Mesothelial cell of epicardium (in vitro differentiated cells): ENCODE measurements at places on chromosomes 5 and 9. TPM values are rescaled to one million over a fixed set of nuclear protein-coding genes. Genes with fewer than 3 reads are reported as not detected.

DNA sequence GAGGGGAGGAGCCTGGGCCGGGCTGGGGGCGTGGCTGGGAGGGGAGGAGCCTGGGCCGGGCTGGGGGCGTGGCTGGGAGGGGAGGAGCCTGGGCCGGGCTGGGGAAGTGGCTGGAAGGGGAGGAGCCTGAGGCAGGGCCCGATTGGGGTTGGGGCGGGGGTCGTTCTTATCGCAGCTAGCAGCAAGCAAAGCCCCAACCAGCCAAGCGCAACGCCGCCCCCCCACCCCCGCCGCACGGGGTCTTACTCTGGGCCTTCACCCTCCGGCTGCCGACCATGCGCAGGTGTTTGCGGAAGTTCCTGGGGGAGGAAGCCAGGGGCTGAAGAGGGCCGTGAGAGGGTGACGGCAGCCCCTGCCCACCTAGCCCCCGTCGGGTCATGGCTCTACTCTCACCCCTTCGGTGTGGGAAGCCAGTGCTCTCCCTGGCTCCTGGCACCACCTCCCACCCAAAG, 5.0 kb downstream of the NSMF start:
- H3K27me3 ChIP-seq, result no peaks in the 10 kb centered on the region
- DNase-seq, result peak; percentile 43
- peak overlapping the region; percentile 75 for H3K27ac ChIP-seq
- H3K36me3 ChIP-seq, result peaks cover 3% of the 10 kb centered on the region

DNA sequence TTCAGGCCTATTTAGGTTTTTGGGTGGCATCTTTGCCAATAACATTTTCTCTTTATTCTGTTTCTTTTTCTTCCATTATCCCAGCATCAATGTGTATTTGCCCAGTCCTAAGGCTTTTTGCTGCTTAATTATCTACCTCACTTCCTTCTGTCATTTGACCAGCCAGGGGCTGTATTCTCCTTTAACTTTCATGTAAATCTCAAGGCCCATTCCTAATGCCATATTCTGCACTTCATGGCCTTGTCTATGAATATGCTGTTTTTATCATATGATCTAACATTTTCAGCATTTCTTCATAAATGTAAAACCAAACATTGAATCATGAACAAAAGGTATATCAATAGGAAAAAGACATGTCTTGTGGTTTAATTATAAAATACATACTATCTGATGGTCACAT, 108.7 kb downstream of the SSBP2 start:
- H3K4me1 ChIP-seq, result peaks cover 18% of the 10 kb centered on the region
- no peaks in the 10 kb centered on the region for H3K27me3 ChIP-seq
- no peak for DNase-seq
- H3K4me3 ChIP-seq, result no peak overlapping the region

The HTR4 gene
- total RNA-seq, result 0.27 to 0.41 TPM (median 0.33 TPM) in 3 replicates

DNA sequence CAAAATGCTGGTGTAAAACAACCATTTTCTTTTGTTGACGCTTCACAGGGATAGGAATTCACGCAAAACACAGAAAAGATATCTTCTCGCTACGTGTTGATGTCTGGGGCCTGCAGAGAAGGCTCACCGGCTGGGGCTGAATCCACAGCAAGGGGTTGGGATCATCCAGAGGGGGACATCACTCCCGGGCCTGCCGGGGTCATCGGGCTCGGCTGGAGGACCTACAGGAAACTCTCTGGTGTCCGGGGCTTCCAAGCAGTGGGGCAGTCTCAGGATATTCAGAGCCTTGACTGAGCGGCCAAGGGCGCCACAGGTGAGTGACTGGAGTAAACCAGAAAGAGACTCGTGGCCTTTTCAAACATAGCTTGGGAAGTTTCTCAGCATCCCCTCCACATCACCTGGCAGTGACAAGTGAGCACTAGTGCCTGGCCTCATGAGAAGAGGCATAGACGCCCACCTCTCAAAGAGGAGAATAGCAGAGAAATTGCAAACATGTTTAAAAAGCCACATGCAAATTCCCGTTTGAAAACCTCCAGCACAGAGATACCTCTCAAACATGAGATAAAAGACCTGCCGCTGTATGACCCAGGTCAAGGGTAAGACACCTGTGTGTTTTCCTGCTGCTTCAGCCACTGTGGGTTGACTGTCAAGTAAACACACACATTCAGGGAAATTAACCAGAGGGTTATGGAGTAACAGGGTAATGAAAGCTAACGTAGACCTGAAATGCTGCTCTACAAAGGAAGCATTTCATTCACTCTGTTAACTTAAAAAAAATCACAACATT, 50.8 kb upstream of the SIMC1 start:
- no peaks in the 10 kb centered on the region for H3K36me3 ChIP-seq
- no peak overlapping the region for H3K27ac ChIP-seq

The FGFR4 gene
- total RNA-seq, result 4.7 to 8.0 TPM (median 5.9 TPM) in 3 replicates

GRCh38 chr9:35952526-35953191, 5.3 kb downstream of the OR2S2 start:
- peaks cover 11% of the 10 kb centered on the region for H3K4me1 ChIP-seq
- peaks cover 40% of the 10 kb centered on the region for H3K27me3 ChIP-seq
- DNase-seq, result no peak
- no peak overlapping the region for H3K4me3 ChIP-seq

DNA sequence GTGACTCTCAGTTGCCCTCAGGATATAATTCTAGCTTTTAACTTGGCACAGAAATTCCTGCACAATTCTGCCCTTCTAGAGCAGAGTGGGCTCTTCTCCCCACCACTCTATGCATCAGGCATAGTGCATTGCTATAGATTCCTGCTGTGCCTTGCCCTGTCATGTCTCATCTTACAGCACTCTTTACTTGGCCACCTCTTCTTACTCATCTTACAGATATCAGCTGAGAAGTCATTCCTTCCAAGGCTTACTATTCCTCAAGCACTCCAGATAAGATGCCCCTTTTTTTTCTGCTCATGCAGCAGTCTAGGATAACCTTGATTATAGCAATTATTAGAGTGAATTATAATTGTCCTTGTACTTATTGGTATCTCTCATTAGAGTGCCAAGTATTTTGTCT, 5.6 kb downstream of the FAM221B start:
- no peak overlapping the region for H3K27ac ChIP-seq
- peaks cover 2% of the 10 kb centered on the region for H3K4me1 ChIP-seq
- DNase-seq, result no peak
- no peaks in the 10 kb centered on the region for H3K36me3 ChIP-seq
- H3K4me3 ChIP-seq, result no peak overlapping the region

GRCh38 chr5:139215107-139215975, 17.2 kb upstream of the SIL1 start:
- H3K36me3 ChIP-seq, result no peaks in the 10 kb centered on the region
- H3K4me1 ChIP-seq, result peaks cover 11% of the 10 kb centered on the region
- no peak overlapping the region for H3K27ac ChIP-seq
- H3K4me3 ChIP-seq, result no peak overlapping the region

The KIF12 gene
- total RNA-seq, result 3.3 to 5.2 TPM (median 4.7 TPM) in 3 replicates

The TXNDC8 gene
- not detected in 3 replicates for total RNA-seq

DNA sequence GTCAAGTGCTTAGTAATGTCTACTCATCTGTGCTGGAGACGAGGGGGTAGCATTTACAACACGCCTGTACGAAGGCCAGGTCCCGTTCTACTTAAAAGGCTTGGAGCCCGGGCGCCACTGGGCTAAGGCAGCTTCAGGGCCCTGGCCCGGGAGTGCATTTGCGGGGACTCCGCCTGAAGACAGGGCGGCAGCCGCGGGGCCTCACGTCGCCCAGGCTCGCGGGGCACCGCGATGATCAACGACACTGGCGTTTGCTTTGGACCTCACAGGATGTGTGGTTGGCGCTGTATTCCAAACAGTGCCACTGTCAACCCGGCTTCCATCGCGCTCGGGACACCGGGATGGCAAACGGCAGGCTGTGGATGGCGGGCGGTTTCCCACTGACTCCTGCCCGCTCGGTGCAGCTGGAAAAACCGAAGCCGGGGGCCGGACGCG, 1.1 kb upstream of the TENT4A start:
- H3K27me3 ChIP-seq, result peaks cover 2% of the 10 kb centered on the region
- H3K4me1 ChIP-seq, result peaks cover 30% of the 10 kb centered on the region
- peak overlapping the region; percentile 81 for H3K4me3 ChIP-seq
- H3K27ac ChIP-seq, result peak overlapping the region; percentile 94

- no peak overlapping the region for H3K4me3 ChIP-seq
- peaks cover 24% of the 10 kb centered on the region for H3K27me3 ChIP-seq
- H3K27ac ChIP-seq, result no peak overlapping the region
- DNase-seq, result no peak
- no peaks in the 10 kb centered on the region for H3K36me3 ChIP-seq
Measured at GRCh38 chr9:2991292-2991691, 147.4 kb upstream of the PUM3 start.

The AGXT2 gene
- not detected in 3 replicates for total RNA-seq

- peaks cover 6% of the 10 kb centered on the region for H3K36me3 ChIP-seq
- peaks cover 46% of the 10 kb centered on the region for H3K4me1 ChIP-seq
- DNase-seq, result no peak
- H3K27ac ChIP-seq, result peak overlapping the region; percentile 64
- H3K27me3 ChIP-seq, result no peaks in the 10 kb centered on the region
Measured at GRCh38 chr5:78604689-78605285, 43.8 kb downstream of the LHFPL2 start.

GRCh38 chr9:33289496-33289895, 820 bp upstream of the NFX1 start:
- H3K4me1 ChIP-seq, result peaks cover 20% of the 10 kb centered on the region
- H3K27ac ChIP-seq, result peak overlapping the region; percentile 99
- peak overlapping the region; percentile 91 for H3K4me3 ChIP-seq
- no peaks in the 10 kb centered on the region for H3K27me3 ChIP-seq

- H3K27ac ChIP-seq, result no peak overlapping the region
- no peak overlapping the region for H3K4me3 ChIP-seq
- H3K27me3 ChIP-seq, result peaks cover 29% of the 10 kb centered on the region
- no peaks in the 10 kb centered on the region for H3K4me1 ChIP-seq
Measured at GRCh38 chr5:170439223-170439943, 50.2 kb upstream of the KCNMB1 start.

GRCh38 chr5:132203464-132203818, 24.2 kb downstream of the P4HA2 start:
- no peaks in the 10 kb centered on the region for H3K27me3 ChIP-seq
- no peak for DNase-seq
- no peak overlapping the region for H3K27ac ChIP-seq

GRCh38 chr5:143062379-143062778, 292.2 kb downstream of the ARHGAP26 start:
- H3K27ac ChIP-seq, result no peak overlapping the region
- no peaks in the 10 kb centered on the region for H3K27me3 ChIP-seq
- H3K4me3 ChIP-seq, result no peak overlapping the region
- H3K4me1 ChIP-seq, result peaks cover 51% of the 10 kb centered on the region
- DNase-seq, result no peak
- H3K36me3 ChIP-seq, result no peaks in the 10 kb centered on the region

DNA sequence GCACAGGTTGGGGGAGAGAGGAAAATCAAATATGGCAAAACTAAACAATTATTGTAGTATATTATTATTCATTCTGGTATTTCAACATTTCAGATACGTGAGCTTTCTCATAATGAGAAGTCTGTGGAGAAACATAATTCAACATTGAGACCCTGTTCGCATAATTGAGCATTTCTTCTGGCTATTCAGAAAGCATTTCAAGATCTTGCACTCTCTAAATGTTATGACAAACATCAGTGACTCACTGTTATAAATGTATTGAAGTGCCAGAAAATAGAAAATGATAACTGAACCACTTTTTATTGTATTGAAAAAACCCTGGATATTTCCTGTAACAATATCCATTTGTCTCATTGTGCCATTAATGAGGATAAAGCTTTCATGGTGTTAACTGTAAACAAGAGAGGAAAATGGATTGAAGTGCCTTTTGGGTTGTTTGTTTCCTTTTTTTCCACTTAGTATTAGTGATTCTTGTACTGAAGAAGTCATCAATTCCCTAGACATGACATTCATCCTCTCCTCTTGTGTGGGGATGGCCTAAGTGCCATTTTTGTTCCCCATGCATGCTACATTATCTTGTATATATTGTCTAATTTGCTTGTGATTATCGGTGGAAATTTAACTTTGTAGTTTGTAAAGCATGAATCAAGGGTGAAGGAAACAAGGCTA, 124.6 kb downstream of the CAMK4 start:
- H3K27me3 ChIP-seq, result no peaks in the 10 kb centered on the region
- H3K4me3 ChIP-seq, result no peak overlapping the region
- peaks cover 14% of the 10 kb centered on the region for H3K4me1 ChIP-seq
- no peak overlapping the region for H3K27ac ChIP-seq
- DNase-seq, result no peak
- H3K36me3 ChIP-seq, result no peaks in the 10 kb centered on the region

The IL3 gene
- not detected in 3 replicates for total RNA-seq
